Stimulated activated CD4-positive, alpha-beta T cell treated with anti-CD3 and anti-CD28 coated beads, Interleukin-1b, Interleukin-23, amount 100 ng/mL, for 1 hour (primary cell): ENCODE measurements at places on chromosomes 4 and X.

DNA sequence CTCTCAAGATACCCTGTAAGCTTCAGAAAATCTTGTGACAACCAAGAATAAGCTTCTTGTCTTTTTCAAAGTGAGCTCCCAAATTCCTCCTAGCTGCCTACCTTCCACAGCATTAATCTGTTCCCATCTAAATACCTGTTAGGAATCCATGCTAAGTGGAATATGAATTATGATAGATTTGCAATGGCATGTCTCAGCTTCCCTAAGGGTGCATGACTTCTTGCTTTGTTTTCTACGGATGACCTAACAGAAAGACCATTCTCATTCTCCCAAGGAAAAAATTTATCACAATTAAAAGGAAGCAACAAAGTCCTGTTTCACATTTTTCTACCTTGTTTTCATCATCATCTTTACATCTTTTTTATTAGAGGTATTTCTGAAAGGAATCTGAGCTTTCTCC lies 532.7 kb downstream of the GRXCR1 start:
- no peak for DNase-seq

- no peak for DNase-seq
These were observed 11.2 kb downstream of the KLHL8 start for GRCh38 chr4:87209182-87209581.

- DNase-seq = no peak
These were observed 20.1 kb downstream of the ADRA2C start for GRCh38 chr4:3786196-3786869.

GRCh38 chrX:11765449-11765848 lies 7.4 kb downstream of the MSL3 start:
- DNase-seq = no peak

DNA sequence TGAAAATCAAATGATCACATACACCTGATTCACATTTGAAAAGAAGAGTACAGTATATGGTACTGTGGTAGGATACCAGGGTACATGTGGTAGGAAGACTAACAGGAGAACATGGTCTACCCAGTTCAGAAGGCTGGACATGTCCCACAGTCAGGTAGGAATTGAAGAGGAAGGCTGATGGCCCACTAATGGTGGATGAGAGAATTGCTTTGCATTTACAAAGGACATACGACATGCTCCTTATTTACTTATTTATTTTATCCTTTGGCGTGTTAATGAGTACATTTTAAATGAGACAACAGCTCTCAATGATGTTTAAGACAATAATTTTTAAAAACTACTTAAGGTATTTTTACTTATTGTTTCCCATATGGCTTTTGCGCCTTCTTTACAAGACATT lies 106.7 kb upstream of the BMP2K start:
- DNase-seq = no peak

GRCh38 chr4:6221851-6222760 lies 21.8 kb upstream of the JAKMIP1 start:
- DNase-seq = no peak

- DNase-seq = no peak
These were observed 18.9 kb upstream of the RASGEF1B start for GRCh38 chr4:81490403-81491160.

DNA sequence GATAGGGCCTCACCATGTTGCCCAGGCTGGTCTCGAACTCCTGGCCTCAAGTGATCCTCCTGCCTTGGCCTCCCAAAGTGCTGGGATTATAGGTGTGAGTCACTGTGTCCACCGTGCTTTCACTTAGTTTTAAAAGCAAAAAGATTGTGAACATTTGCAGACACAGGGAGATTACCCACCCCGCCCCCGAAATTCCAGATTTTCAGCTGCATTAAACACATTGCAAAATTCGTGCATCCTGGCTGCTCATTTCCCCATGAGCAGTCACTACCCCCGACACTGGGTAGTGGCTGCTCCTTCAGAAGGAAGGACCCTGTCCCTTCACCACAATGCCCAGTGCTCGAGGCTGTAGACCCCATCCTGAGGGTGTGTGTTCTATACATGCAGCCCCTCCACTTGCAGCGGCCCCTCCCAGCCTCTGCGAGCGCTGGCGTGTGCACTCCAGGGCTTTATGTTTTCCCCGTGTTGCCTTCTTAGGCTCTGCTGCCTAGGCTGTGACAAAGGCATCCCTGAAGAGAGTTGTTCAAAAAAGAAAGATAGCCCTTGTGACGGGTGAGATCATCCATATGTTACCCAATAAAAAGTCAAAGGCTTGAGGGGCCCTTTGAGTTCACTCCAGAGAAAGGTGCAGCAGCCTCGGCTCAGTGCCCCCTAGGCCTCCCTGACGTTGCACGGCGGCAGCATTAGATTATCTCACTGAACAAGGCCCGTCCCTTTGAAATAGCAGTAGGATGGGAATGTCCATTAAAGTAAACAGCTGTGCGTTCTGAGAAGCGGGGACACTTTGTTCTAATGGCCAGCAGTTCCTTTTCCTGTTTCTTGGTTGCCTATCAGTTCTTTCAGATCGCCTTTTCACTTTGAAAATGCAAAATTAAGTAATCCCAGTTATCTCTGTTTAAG lies 71.6 kb downstream of the SHROOM2 start:
- no peak for DNase-seq

DNA sequence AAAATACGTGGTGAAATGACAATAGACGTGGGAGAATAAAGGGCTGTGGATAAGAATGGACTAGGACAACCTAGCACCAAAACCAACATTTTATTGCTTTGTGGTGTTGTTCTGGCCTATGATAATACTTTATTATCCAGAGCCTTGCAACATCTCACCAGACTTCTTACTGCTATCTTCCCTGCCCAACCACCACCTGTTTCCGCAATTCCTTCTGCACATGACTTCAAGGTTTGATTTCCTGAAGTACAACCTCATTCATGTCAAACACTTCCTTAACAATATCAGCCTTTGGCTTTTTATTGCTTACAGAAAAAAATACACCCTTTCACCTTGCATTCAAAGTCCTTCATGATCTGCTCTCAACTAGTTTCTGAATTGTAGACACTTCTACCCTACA lies 84.8 kb downstream of the RTL3 start:
- DNase-seq = no peak

DNA sequence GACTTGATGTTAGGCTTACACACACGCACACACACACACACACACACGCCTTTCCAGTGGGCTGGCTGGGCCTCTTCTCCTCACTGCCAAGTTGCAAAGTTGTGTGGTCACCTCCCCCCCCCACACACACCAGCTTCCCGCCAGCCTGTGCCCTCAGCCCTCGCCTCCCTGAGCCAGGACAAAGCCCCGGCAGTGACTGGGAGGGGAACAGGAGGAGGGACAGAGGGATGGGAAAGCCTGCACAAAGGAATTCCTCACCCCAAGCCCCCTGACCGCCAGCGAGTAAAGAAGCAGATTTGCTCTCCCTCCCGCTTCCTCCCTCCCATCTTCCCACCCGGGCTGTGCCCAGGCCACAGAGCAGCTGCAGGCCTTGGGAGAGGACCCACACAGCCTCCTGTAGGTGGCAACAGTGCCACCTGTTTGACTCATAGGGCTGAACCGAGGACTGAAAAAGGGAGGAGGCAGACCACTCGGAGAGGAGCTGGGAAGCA lies at the start of gene GDPD2:
GDPD2 (plus strand) TSS at position 464 of the 491 bp plus-strand sequence. CDS start 1,671 bp downstream, outside the sequence.
- DNase-seq = no peak

GRCh38 chr4:42806303-42806835 lies 86.1 kb upstream of the GRXCR1 start:
- no peak for DNase-seq

DNA sequence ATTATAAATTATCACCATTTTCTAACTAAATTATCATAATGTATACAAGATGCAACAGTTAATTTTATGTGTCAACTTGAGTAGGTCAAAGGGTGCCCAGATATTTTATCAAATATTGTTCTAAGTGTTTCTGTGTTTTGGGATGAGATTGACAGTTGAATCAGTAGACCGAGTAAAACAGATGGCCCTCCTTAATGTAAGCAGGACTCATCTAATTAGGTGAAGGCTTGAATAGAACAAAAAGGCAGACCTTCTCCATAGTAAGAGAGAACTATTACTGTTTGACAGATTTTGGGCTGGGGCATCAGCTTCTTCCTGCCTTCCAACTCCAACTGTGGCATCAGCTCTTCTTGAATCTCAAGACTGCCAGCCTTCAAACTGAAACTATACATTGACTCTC lies 185.8 kb downstream of the TRAM1L1 start:
- DNase-seq = no peak

GRCh38 chr4:105937759-105938158 lies 42.5 kb downstream of the NPNT start:
- no peak for DNase-seq

- no peak for DNase-seq
These were observed 6.2 kb downstream of the PPP1R2C start for GRCh38 chrX:42771506-42772335.

DNA sequence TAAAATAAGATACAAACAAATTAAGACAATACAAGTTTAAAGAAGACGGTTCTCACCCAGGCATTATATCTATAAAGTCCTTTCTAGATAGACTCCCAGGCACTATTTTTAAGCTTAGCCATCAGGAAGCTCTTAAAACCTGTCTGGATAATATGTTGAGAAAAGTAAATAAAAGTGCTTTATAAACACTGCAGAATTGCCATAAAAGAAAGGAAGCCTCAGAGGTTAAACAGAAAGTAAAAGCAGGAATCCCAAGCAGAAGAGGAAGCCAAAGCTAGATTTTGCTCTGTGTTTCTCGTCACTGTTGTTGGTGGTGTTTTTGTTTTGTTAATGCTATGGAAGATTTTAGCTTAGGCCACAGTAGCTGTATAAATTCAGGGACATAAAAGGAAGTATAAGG lies 1267.3 kb downstream of the PCDH19 start:
- no peak for DNase-seq

- no peak for DNase-seq
These were observed 49.0 kb downstream of the SYTL5 start for GRCh38 chrX:38055170-38055847.

GRCh38 chr4:83316459-83317165 lies 18.0 kb downstream of the HPSE start:
- DNase-seq = no peak

DNA sequence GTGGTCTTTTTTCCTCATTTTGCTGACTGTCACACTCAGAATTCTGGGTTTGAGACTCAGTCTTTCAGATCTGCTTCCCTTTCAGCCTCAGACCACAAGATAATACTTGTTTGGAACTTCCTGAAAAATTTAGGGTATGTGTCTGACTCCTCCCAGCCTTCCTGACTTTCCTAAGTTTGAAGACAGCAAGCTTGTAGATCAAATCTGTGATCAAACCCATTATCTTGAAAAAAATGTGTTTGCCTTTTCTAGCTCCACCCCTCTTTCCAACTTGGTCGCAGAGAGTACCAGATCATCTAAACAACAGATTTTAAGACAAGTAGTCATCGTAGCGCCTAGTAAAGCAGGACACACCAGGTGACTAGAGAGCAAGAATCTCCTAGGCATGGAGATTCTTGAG lies 9.9 kb downstream of the BCAP31 start:
- no peak for DNase-seq

DNA sequence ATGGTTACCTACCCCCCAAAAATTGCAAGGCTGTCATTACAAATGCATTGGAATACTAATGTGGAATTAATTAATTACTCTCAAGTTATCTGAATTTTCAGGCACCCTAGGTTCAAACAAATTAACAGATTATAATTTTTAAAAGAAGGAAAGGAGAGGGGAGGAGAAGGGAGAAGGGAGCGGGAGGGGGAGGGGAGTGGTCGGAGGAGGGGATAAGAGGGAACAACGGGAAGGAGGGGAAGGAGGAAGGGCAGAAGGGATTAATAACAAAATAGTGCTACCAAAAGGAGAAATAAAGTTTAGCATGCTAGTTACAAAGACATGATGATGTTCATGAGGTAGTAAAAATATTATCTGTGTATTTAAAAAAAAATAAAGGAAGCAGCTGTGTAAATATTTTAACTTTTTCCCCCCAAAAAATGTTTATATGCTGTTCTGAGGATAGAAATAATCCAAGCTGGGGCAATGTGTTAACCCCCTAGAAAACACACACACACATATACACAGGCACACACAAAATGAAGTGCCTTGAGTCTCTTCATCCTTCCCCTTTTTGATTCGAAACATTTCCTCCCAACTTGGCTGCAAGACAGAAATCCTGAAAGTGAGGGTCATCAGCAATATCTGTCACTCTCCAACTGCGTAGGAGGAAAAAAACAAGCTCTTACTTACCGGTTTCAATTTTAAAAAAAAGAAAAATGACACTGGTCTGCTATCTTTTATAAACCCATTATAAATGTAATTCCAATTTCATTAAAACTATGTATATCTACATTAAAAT lies 58.8 kb downstream of the PPP3CA start:
- no peak for DNase-seq

- no peak for DNase-seq
These were observed 59.2 kb downstream of the FAM47A start for GRCh38 chrX:34072906-34073305.

- no peak for DNase-seq
These were observed 44.9 kb downstream of the HADH start for GRCh38 chr4:108034565-108034964.

DNA sequence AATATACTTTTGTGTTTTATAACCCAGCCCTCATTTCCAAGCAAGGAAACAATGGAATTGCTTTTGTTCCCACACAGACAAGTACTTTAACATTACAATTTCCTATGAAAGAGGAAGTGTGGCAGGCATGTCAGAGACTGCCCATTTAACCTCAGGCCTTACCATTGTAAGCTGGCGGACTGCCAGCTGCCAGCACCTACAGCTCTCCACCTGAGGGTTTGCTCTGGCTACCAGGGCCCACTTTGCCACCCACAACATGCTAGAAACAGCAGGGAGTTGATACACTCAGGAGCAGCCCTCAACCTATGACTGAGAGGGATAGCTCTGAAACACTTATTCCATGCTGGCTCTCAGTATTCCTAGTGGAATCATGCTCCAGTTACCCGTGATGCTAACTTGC lies 152.3 kb upstream of the PRDX4 start:
- no peak for DNase-seq

DNA sequence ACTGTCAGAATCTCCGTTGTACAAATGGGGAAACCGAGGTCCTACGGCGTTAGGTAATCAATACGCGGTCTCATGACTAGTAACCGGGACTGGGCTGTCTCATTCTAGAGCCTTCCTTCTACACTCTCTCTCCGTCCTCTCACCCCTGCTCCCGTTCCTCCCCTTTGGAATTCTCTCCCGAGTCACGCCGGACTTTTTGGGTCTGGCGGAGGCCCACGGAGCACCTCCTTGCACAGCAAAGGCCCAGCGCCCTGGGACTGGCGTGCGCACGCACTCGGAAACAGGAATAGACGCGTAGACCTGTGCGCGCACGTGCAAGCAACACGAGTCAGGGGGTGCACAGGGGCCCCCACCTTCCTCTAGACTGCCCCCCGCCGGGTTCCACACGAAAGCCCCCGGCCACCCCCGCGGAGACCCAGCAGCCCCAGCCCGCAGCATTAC lies 361 bp downstream of the QDPR start:
- DNase-seq = no peak

- DNase-seq = no peak
These were observed 123.5 kb downstream of the PTPN13 start for GRCh38 chr4:86717651-86718050.

- no peak for DNase-seq
These were observed 426.3 kb upstream of the FAM241A start for GRCh38 chr4:111718763-111719559.

GRCh38 chr4:108742451-108743420 lies 20.1 kb downstream of the ETNPPL start:
- no peak for DNase-seq
